ENCODE measurements at places on chromosomes 1 and 21.

GRCh38 chr1:79293611-79294010, 287.1 kb upstream of the ADGRL4 start:
- DNase-seq: no peak

GRCh38 chr1:209101106-209101505, 482.4 kb upstream of the CAMK1G start:
- DNase-seq: no peak

- no peak for DNase-seq
Observed at GRCh38 chr1:223033658-223034057, 109.4 kb downstream of the TLR5 start.

DNA sequence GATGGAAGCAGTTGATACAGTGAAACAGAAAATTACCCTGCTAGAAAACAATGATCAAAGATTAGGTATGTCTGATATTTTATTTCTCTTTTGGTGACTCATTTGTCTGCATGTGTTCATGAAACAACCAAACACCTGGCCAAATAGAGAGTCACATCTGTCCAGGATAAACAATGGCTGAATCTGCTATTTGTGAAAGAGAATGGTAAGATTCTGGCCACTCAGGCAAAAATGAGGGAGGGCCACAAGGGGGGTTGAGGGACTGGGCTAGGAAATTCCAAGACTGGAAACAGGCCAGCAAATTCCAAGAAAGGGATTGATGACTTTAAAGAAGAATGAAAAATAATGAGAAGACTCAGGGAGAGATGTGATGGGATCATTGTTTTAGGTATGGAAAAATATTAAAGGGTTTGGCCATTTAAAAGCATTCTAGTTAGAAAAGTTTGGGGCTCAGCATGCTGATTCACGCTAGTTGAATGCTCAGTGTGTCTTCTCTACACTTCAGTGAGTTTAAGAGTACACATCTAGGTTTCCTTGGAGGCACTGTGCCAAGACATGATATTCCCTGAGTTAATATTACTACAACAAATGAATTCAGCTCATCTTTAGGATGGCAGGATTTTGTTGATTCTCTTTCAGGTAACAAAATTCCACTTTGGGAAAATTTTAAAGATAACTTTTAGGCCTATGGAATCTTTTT, 44.9 kb downstream of the TRAF5 start:
- peak; percentile 38 for DNase-seq

DNA sequence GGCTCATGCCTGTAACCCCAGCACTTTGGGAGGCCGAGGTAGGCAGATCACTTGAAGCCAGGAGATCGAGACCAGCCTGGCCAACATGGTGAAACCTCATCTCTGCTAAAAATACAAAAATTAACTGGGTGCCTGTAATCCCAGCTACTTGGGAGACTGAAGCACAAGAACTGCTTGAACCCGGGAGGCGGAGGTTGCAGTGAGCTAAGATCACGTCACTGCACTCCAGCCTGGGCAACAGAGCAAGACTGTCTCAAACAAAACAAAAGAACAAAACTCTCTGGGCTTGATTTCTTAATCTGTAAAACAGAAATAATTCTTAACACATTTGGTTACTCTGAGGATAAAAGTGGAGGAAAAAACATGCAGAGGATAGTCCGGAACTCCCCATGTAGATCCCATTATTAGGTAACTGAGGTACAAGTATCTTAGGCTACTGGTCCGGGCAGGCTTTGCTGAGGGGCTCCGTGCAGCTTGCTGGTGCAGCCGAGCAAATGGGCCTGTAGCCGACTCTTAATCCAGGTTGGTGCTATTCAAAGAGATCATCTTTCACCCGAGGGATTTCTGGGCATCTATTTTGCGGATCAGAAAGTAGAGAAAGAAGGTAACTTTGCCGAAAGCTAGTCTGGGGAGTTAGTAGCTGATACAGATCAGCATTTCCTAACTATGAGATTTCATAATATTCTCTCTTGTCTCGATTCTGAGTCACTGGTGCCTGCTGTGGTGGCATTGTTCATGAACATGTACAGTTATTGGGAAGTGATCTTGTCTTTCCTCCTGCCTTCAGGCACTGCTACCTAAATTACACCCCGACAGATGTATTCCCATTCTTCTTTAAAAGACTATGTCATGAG, 56.8 kb downstream of the NFIA start:
- DNase-seq: peak; percentile 26

DNA sequence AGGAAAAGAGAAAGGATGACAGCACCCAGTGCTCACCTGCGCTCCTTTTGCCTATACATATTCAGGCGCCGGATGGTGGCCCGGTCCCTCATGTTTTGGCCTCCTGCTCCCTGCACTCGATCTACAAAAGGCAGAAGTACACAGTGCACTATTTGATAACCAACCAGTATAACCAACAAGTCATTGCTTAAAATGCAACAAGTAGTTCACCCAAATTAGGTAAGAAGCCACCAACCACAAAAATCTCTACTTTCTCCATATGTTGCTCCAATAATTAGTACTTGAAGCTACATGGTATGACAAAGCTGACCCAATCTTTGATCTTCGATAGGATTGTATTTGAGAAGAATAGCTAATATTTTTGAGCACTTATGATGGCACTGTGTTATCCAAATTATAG, 2.0 kb downstream of the GNL2 start:
- no peak for DNase-seq

- DNase-seq: peak; percentile 65
Observed at GRCh38 chr1:227318853-227319607, 738 bp upstream of the CDC42BPA start.

DNA sequence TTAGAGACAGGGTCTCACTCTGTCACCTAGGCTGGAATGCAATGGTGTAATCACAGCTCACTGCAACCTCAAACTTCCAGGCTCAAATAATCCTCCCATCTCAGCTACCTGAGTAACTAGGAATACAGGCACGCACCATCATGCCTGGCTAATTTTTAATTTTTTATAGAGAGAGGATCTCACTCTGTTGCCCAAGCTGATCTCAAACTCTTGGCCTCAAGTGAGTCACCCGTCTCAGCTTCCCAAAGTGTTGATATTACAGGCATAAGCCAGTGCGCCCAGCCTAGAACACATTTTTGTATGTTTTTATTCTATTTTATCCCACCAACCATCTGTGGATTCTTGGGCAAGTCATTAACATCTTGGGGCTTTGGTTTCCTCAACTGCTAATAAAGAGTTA, 100.5 kb downstream of the AK5 start:
- no peak for DNase-seq

- no peak for DNase-seq
Observed at GRCh38 chr1:186765446-186765845, 63.3 kb upstream of the PLA2G4A start.

- no peak for DNase-seq
Observed at GRCh38 chr1:165449131-165449530, 4.2 kb upstream of the RXRG start.

GRCh38 chr1:208027861-208028260, 116.9 kb upstream of the CD34 start:
- no peak for DNase-seq

GRCh38 chr1:230749150-230749549, 2.0 kb downstream of the CAPN9 start:
- no peak for DNase-seq

DNA sequence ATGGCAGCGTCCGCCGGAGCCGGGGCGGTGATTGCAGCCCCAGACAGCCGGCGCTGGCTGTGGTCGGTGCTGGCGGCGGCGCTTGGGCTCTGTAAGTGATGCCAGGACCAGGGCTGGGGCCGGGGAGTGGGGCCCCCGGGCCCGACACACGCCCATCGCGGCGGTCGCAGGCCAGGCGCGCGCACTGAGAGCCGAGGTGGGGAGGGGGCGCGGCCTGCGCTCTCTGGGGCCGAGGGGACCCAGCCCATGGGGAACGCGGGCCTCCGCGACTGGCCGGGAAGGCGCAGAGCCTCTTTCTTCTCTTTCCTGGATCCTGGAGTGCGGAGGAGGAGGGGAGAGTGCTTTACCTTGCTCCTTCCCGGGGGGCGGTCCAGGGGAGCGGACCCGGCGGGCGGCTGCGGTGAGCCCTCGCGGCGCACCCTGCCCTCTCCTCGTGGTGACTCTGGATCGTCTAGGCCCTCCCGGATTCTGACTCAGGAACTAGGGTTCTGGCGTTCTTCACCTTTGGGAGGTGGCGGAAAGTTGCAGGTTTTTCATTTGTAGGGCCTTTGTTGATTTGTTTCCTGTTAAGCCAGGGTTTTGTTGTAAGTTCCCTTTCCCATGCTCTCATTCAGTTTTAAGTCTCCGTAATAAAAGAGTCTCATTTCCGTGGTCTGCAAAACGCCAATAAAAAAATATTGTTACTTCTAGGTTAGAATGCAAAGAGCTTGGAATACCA, 529 bp downstream of the MPZL1 start:
- peak; percentile 23 for DNase-seq

- DNase-seq: no peak
Observed at GRCh38 chr1:15559189-15559810, 25.6 kb downstream of the AGMAT start.

DNA sequence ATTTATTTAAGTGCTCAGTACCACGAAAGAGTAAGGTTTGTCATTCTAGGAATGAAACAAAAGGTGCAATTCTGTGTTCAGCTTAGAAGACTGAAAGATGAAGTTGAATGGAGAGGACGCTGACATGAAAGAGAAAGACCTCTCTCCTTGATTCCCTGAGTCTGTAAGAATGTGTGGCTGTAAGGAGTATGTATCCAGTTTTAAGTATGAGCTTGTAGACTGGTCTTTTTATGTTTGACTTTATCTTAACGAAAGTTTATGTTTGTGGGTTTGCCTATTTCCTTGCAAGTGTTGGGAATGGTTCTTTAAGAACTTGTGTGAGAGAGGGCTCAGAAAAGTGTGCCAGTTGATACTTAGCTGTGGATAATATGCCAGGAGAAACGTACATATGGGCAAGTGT, 1.4 kb downstream of the CHD1L start:
- DNase-seq: no peak

Data from fibroblast of skin of abdomen (primary cell).